Esophagus muscularis mucosa (tissue), 4 donors: ENCODE measurements at places on chromosomes 1 and 21. TPM values are rescaled to one million over a fixed set of nuclear protein-coding genes. Genes with fewer than 3 reads are reported as not detected.
A peak's percentile ranks its signal among the peaks of the same experiment; 100 is the strongest.

Gene ELAVL4
- total RNA-seq = 1.7 TPM

- DNase-seq = no peak
Measured at GRCh38 chr1:32215629-32216480, 6.3 kb downstream of the TMEM234 start.

Gene PODN
- total RNA-seq = 116 TPM

- no peak for DNase-seq
Measured at GRCh38 chr1:208923946-208924720, 659.4 kb upstream of the CAMK1G start.

Gene MCOLN2
- total RNA-seq = 0.83 TPM

GRCh38 chr1:28436211-28436769, 66.8 kb downstream of the PHACTR4 start:
- DNase-seq = no peak

DNA sequence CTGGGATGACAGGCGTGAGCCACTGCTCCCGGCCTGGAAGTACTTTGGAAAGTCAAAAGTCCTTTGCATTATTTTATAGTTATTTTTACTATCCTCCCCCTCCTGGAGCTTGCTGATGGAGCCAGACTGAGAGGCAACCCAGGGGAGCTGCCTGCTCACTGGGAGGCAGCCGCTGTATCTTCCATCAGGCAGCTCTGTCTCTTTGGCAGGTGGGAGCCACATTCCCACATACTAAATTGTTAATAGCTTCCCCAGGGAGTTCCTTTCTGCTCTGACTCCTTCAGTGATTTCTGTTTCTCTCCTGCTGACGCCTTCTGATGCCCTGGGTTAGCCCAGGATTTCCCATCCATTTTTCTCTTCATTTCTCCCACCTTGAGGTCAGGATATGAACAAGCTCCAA, 4.9 kb upstream of the OPRD1 start:
- no peak for DNase-seq

GRCh38 chr1:59104191-59104760, 192.6 kb upstream of the FGGY start:
- peak; percentile 19 for DNase-seq

- DNase-seq = peak; percentile 19
Measured at GRCh38 chr1:212586206-212587015, 22.1 kb upstream of the ATF3 start.

GRCh38 chr1:104932030-104932915, 1182.6 kb downstream of the AMY1C start:
- no peak for DNase-seq

DNA sequence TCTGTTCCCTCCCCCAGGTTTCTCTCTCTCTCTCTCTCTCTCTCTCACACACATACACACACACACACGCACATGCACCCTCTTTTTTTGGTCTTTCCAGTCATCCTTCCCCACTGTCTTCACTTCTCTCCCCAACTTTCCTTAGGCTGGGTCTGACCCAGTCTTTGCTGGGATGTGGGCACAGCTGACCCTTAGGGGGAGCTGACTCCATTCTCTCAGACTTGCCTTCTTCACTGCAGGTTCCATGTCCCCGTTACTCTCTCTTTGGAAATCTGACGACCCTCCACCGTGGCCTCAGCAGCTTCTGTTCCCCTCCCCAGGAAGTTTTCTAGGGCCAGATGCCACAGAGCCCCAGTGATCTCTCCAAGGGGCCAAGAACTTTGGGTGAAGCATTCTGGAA, 2.1 kb downstream of the DISP3 start:
- DNase-seq = no peak

DNA sequence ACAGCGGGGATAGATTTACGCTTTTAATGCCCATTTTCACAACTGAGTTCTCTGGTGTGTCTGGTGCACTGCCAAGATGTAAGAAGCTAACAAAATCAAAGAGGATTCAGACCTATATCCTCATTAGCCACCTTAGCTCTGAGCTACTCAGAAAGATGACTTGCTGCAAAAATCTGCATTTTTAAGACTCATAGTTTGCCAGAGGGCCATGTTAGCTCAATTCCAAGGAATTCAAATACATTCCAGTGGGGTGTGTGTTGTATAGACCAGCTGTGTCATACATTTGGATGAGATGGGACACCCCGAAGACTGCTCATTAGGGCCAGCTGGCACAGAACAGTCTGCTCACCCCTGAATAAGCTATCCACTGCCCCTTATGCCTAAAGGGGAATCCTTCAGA, 8.9 kb downstream of the DENND2D start:
- DNase-seq = no peak

Gene TRPM2
- 2.9 TPM for total RNA-seq

DNA sequence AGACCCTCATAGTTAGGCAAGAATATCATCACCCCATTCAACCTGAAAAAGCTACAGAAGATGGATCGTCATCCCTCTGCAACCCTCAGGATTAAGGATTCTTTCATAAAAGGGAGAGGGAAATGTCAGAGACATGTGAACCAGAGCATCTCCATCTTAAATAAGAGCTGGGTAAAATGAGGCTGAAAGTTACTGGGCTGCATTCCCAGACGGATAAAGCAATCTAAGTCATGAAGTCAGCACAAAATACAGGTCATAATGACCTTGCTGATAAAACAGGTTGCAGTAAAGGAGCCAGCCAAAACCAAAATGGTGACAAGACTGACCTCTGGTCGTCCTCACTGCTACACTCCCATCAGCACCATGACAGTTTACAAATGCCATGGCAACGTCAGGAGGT, 22.6 kb downstream of the PRDX6 start:
- DNase-seq = no peak

GRCh38 chr1:241560146-241560848, 28.1 kb downstream of the KMO start:
- DNase-seq = no peak

- no peak for DNase-seq
Measured at GRCh38 chr1:183634429-183635065, 1.0 kb downstream of the ARPC5 start.

DNA sequence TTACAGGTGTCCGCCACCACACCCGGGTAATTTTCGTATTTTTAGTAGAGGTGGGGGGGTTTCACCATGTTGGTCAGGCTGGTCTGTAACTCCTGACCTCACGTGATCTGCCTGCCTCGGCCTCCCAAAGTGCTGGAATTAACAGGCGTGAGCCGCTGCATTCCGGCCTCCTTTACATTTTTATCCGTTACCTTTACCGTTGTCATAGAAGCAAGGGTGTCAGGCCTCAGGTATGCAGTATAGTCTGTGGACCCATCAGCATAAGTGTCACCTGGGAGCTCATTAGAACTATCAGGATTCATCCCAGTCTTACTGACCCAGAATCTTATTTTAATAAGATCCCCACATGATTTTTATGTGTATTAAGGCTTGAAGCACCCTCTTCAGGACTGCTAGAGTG, 5.4 kb downstream of the CDC42 start:
- DNase-seq = no peak

DNA sequence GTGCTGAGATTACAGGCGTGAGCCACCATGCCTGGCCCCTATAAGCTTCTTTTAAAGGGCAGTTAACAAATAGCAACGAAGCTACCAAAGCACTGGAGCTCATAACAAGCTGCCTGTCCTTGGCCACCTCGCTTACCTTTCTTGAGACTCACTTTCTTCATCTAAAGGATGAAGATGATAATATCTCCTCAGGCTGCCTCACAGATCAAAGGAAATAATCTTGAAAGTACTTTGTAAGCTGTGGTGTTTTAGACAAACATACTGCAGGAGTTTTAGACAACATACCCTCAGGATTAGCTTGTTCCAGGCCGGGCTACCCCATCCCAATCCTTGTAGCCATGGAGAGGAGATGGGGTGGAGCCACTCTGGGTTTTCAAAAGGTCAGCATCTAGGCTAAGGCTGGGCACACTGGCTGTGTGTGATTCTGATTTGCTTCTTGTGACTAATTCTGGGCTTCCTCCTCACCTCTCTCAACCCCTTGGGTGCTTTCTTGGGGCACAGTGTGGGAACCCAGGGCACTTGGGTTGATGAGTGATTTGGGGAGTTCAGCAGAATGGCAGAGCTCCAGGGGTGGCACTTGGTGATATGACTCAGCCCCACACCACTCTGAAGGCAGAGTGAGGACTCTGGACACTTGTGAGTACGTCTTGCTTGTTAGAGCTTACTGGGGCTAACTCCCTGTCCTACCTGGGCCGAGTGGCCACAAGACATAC, 5.2 kb downstream of the GPR25 start:
- DNase-seq = peak; percentile 84

DNA sequence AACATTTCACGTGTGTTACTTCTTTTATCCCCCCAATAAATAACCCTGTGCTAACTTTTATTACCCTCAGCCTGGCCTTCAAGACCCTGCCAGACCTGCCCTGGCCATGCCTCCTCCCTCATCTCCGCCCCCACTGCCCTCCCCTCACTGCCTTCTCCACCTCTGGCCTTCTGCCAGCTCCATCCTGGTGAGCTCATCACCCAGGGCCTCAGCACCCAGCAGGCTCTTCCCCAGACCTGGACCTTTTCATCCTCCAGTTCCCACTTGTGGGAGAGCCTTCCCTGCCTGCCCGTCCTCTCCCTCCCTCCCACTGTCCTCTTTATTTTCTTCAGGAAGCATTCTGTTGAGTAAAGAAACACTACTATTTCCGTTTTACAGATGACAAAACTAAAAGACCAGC, 72.0 kb downstream of the SLC66A1 start:
- no peak for DNase-seq

GRCh38 chr21:17602874-17603273, 9.8 kb downstream of the BTG3 start:
- DNase-seq = no peak

DNA sequence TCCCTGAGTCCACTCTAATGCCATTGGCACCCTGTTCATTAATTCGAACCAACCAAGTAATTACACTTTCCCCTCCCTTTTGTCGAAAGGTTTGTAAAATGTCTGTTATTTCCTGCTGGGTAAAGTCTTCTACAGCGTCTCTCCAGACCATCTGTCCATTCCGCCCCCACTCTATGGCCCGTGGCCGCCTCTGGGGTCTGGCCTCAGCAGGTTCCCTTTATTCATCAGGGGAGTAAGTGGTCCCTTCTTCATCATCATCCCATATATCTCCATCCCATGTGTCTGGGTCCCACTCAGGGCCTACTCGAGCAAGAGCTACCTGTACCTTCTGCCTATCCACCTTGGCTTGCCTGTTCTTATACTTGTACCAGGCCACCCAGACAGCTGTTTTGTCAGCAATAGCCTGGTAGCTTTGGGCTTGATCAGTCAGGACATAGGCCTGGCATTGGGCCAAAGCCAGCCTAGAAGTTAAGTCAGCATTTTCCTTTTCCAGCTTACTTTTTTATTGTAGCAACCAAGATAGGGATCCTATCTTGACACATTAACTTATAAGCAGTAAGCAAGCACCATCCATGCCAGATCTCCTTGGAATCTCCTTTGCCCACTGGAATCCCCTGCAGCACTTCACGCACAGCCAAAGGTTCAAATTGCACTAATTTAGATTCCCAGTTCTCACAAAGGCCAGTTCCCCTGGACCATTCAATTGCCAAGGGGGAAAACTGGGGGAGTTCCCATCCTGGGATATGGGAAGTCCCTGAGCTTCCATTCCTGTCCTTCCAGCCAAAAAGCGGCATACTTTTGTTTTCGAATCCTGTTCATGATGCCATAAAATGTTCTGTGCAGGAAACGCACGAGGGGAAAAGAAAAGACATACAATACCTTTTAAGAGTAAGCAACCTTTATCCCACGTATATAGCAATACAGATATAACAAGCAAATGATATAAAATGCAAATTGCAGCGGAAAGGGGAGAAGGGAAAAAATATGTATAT, 6.6 kb upstream of the STUM start:
- no peak for DNase-seq

DNA sequence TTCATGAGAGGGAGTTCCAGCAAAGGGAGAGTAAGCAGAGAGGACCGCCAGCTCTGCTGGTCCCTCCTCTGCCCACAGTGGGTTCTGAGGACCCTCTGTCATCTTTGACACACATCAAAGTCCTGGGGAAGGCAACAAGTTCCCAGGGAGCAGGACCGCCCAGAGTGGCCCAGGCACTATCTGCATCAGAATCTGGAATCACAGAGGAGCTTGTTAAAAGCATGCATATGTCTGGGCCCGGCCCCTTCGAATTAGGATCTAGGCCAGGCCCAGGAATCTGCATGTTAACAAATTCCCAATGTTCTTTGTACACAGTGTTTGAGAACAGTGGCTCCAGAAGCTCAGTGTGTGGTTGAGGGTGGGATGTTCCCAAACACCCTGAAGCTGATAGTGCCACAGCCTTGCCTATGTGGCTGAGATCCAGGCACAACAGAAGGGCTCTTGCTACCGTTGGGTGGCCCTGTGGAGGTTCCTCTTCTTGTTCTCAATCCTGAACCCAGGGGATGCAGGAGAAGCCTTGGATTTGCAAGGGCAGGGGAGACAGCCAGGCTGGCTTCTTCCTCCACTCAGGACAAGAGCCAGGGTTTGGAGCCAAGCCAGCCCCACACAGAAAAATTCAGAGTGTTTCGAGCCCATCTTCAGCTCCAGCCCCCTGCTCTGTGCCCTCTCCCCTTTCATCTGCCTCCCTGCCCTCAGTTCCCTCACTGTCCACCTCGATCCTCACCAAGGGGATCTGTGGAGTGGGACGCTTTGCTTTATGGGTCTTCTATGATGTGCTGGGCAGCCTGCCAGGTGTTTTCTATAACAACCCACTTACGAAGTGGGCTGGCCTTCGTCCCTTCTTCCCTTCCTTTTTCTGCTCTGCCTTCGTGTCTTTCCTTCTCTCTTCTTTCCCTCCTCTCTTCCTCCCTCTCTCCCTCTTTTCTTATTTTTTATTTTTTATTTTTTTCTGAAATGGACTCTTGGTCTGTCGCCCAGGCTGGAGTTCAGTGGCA, 129.0 kb upstream of the TMPRSS2 start:
- DNase-seq = no peak

Gene VWA5B1
- not detected for total RNA-seq

- no peak for DNase-seq
Measured at GRCh38 chr1:192918259-192918658, 109.4 kb downstream of the RGS2 start.

DNA sequence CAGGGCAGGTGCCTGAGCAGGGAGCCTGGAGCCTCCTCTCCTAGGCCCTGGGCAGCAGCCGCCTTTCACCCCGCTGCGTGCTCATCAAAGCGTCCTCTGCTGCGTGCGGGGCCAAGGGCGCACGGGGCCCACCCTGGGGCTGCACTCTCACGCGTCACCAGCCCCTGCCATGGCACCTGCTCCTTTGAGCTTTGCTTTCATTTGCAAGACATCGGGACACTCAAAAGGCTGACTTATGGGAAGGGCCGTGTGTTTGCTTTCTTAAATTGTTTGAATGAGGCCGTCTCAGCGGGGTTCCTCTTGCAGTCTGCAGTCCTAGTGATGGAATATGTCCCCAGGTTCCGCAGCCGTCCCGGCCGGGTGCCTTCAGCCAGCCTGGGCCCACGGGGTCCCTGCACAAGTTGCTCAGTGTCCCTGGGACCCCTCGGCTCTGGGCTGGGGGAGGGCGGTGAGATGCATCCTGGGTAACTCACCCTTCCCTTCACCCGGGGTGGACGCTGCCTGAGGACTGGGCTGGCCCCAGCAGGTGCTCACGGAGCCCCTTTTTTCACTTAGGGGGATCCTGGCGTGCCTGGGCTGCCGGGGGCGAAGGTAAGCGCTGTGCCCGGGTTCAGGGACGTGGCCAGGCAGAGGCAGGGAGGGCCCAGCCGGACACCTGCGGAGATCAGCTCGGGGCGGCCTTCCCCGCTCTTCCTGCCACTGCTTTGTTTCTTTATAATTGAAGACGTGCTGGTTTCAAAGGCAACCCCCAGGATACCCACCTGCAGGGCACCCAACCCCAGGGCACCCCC, 53.1 kb downstream of the SLC19A1 start:
- DNase-seq = no peak

GRCh38 chr1:75035536-75035935, 98.7 kb upstream of the LHX8 start:
- no peak for DNase-seq

Gene IL22RA1
- 0.23 TPM for total RNA-seq

Gene GNAI3
- total RNA-seq = 7.2 TPM

GRCh38 chr1:224800486-224801119, 128.9 kb upstream of the DNAH14 start:
- DNase-seq = peak; percentile 74
